ENCODE measurements at places on chromosomes 7 and 10. TPM values are rescaled to one million over a fixed set of nuclear protein-coding genes. Genes with fewer than 3 reads are reported as not detected.
A peak's percentile ranks its signal among the peaks of the same experiment; 100 is the strongest.

Gene ARHGAP21
- total RNA-seq, result 38.4 TPM

- no peak for DNase-seq
Measured at GRCh38 chr7:24283554-24283896, 465 bp upstream of the NPY start.

Gene PDLIM1
- 0.75 TPM for total RNA-seq

GRCh38 chr10:46534828-46535524 is 21.5 kb downstream of the GPRIN2 start:
- no peak for DNase-seq

Gene LIPJ
- total RNA-seq, result not detected

GRCh38 chr7:92042056-92042737 is 92.1 kb downstream of the CYP51A1 start:
- DNase-seq, result no peak

Gene PLAU
- not detected for total RNA-seq

Gene GPC2
- 16.4 TPM for total RNA-seq

DNA sequence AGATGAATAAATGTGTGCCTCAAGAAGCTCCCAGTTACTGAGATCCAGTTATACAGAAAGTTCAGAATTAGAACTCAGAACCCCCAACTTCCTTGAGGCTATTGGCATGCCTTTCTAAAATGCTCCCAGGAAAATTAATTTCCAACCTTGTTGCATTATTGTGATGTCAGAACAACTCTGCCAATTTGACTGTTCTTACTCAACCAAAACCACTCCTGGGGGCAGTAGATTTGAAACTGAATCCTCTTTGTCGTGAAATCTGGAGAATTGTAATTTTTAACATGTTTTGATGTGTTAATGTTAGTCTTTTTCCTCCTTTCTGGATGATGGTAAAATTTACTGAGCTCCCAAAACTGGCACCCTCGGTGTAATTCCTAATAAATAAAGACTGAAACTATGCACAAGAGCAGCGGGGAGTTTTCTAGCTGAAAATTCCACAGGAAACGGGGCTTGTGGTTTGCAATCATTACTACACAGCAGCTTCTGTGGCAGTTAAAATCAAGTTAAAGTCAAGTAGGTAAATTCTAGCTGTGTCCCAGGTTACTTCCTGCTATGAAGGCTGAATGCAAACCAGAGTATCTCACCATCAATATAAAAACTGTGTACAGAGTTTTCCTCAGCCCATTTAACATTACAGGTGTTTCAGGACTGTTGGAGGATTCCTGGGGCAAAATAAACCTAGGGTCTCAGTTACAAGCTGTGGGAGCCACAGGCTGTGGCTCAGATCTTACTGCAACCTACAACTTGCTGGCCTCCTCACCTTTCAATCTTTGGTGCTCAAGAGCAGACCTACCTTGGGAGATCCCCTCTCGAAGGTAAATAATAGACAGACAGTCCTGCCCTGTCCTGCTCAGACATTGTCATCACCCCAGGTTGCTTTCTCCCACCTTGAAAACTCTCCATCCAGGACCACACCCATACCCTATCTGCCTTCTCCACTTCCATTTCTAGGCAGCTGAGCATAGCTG is 156.3 kb upstream of the KMT2E start:
- DNase-seq, result no peak

Gene NRBF2
- 25.3 TPM for total RNA-seq

DNA sequence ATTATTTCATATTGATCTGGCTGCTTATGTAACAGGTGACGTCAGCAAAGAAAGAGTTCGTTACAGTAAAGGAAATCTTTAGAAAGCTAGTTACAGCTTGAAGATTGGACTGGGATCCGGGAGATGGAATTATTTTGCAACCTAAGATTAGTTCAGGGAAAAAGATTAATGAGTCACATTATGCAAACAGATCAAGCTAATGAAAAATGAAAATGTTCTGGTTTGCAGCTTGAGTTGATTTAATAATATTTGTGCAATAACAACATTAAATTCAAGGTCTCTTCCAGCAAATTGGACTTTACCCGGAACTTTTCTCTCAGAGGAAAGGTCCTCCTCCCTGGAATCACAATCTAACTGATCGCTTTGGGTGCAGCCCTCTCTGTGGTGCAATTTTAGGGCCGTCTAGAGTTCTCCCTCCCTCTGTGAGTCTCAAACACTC is 119.5 kb downstream of the OTUD1 start:
- no peak for DNase-seq

DNA sequence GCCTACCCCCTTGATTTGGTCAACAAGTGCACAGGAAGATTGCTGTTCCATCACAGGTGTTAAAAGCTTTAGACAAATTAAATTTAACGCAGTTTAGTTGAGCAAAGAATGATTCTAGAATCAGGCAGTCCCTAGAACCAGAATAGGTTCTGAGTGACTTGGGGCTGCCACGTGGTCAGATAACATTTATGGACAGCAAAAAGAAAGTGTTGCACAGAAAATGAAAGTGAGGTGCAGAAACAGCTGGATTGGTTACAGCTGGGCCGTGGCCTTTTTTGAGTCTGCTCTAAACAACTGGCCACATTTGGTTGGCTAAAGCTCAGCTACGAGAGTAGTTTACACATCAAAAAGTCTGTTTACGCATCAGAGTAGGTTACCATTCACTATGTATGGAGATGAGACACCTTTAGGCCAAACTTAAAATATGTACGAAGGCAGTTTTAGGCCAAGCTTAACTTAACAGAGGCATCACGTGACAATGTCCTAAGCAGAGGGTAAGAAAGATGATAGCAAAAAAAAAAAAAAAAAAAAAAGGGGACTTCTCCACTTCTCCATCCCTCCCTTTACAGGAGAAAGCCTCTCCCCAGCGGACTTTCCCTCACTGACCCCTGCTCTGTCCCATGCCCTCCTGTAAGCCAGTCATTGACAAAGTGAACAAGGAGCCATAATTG is 133.2 kb upstream of the PRR15 start:
- DNase-seq, result no peak

- DNase-seq, result no peak
Measured at GRCh38 chr10:116771101-116771958, 29.0 kb upstream of the HSPA12A start.

Gene HMX2
- not detected for total RNA-seq

DNA sequence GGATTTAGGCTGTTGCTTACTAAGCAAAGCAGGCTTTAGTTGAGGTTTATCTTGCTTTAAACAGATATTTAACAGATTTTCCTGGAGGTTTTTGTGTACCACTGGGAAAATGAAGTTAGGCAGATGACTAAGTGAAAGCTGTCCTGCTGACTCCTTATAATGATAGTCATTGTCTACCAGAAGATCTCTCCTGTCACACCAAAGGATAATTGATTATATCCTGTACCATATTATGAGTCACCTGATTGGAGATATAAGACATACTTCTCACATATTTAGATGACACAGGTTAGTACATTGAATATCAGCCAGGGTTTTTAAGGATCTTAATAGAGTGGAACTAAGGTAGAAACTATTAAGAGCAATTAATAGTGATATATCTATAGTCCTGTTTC is 68.4 kb downstream of the PTEN start:
- no peak for DNase-seq

Gene MMP21
- 0.16 TPM for total RNA-seq

DNA sequence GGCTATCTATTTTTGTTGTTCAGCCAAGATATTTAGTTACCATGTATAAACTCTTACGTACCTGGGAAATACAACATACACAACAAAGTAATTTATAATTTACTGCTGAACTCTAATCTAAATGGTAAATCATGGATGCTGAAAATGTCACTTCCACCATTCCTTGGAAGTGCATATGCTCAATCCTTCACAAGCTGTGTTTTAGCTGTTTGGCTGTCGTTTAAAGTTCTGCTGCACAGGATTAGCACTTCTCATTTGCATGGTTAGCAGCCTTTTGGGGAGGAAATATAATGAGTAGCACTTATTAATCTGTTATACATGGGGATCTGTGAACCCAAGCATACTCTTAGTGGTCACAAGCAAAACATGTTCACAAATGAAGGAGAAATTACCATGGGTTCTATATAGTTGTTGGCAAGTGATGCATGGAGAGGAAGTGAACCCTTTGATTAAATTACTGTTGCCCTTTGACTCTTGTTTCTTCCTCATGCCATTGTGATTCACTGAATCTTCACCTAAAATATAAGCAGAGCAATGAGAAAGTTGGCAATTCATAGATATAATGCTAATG is 18.5 kb downstream of the PIK3CG start:
- no peak for DNase-seq

Gene PRF1
- 7.4 TPM for total RNA-seq

GRCh38 chr10:77027576-77027975 is 610.0 kb downstream of the KCNMA1 start:
- DNase-seq, result no peak

- no peak for DNase-seq
Measured at GRCh38 chr10:52466464-52466863, 152.4 kb downstream of the DKK1 start.

Gene IFIT1
- total RNA-seq, result 6.2 TPM

Gene TFR2
- 2.3 TPM for total RNA-seq

Gene SFTPA1
- total RNA-seq, result not detected

Gene LRRC61
- 5.0 TPM for total RNA-seq

Gene CROT
- 8.5 TPM for total RNA-seq

GRCh38 chr7:11623093-11623678 is 208.8 kb downstream of the THSD7A start:
- no peak for DNase-seq

DNA sequence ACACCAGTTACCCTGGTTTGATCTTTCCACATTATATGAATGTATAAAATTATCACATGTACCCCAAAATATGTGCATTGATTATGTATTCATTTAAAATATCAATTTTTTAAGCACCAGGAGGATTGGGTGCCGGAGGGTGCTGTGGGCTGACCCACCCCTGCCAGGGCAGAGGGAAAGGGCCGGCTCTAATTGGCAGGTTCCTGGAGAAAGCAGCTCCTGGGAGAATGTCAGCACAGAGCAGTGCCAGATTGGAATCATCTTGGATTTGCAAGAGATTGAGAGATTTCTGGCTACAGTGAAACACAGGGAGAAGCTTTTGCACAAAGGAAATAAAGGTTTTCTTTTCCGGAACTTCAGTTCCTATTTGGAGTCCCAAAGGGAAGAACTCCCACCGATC is 264.4 kb upstream of the TCERG1L start:
- no peak for DNase-seq

DNA sequence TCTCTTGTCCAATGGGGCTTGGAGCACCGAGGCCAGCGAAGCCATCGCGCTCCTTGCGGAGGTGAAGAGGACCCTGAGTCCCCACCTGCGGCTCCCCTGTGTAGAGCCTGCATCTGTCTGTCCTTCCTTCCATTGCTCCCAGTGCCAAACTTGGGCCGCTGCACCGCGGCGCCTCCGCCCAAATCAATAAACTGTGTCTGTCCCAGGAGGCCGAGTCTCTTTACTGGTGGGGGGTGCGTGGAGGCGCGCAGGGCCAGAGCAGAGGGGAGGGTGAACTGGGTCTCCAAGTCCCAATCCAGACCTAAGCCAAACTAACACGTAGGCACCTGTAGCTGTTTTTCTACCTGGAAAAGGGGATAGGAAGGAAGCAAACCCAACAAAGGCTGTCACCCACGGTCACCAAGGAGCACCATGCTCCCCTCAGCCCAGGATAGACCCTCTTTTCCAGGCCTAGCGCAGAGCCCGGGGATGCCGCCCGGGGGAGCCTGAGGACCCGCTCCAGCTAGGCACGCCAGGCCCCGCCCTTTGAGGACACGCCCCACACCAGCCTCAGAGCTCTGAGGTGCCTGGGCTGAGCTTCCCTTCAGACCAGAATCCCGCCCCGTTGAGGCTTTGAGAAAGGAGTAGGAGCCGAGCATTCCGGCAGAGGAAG is 1.2 kb upstream of the CHAT start:
- no peak for DNase-seq

GRCh38 chr10:114043532-114044246 is at the start of gene ADRB1:
TSS of gene ADRB1 (plus strand) at chr10:114043866. CDS start at chr10:114044133, 267 bp downstream.
- DNase-seq, result no peak

- DNase-seq, result no peak
Measured at GRCh38 chr7:45071528-45071927, 17.2 kb downstream of the NACAD start.

Gene SPDYE1
- total RNA-seq, result not detected

DNA sequence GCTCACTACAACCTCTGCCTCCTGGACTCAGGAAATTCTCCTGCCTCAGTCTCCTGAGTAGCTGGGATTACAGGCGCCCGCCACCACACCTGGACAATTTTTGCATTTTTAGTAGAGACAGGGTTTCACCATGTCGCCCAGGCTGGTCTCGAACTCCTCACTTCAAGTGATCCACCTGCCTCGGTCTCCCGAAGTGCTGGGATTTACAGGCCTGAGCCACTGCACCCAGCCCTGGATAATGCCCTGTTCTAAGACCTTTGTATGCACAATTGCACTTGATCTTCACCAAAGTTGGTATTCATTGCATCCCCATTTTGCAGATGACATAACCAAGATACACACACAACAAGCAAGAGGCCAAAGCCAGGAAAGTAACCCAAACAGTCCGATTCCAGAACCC is 97.7 kb upstream of the CARD11 start:
- DNase-seq, result no peak

DNA sequence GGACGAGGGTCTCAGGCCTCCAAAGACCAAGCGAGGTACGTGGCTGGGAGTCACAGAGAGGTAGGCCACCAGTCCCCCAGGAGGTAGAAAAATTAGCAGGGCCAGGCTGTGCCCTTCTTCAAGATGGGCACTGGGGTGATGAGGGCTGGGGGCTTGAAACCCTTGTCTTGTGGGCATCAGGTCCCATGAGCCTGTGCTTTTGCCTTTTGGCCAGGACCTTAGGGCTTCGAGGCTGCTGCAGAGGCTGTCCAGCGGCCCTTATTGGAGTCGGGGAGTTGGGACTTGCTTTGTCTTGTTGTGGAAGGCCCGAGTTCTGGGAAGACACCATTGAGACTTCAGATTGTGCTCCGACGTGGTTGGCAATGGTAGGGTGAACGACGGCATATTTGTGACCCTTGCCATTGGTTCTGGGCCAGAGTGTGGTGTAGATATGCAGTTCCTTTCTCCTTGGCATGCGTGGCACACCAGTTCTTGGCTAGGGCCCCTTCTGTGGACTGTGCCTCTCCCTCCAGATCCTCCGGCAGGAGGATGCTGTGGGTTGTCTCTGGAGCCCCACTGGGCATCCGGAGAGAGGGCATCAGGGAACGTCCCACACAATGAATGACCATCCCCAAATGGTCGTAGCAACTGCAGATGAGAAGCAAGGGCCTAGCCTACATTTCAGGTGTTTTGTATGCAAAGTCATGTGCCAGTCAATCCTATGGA is 931 bp downstream of the SH2D4B start:
- DNase-seq, result no peak

Gene RET
- not detected for total RNA-seq

- no peak for DNase-seq
Measured at GRCh38 chr10:2786251-2786650, 281.1 kb upstream of the PFKP start.

GRCh38 chr7:123749537-123749857 is 694 bp upstream of the WASL start:
- DNase-seq, result peak; percentile 63

Gene AGFG2
- total RNA-seq, result 6.6 TPM

DNA sequence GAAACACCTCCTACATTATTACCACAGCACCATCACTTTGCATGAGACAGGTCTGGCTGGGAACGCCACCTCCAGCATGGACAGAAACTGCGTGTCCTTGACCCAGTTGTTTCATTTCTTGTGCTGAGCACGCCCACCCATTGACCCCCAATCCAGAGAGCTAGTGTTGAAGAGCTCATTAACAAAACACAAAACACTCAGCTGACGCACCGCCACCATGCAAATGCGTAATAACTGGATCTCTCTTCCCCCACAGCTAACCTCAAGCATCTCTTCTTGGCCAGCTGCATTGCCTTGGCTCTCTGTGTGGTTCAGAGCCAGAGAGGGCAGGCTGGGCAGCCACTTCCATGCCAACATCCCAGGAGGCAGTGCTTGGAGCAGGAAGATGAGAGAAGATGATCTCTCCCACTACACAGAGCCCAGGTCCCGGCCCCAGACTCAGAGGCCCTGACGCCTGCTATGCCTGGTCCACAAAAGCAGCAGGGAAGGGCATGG is 173.5 kb downstream of the PLXNA4 start:
- DNase-seq, result no peak

Gene CDK1
- 0.75 TPM for total RNA-seq
